Activated gamma-delta T cell treated with Interleukin-2 at 50 U/mL for 16 hours (primary cell): ENCODE measurements at places on chromosomes 5 and 9.

DNA sequence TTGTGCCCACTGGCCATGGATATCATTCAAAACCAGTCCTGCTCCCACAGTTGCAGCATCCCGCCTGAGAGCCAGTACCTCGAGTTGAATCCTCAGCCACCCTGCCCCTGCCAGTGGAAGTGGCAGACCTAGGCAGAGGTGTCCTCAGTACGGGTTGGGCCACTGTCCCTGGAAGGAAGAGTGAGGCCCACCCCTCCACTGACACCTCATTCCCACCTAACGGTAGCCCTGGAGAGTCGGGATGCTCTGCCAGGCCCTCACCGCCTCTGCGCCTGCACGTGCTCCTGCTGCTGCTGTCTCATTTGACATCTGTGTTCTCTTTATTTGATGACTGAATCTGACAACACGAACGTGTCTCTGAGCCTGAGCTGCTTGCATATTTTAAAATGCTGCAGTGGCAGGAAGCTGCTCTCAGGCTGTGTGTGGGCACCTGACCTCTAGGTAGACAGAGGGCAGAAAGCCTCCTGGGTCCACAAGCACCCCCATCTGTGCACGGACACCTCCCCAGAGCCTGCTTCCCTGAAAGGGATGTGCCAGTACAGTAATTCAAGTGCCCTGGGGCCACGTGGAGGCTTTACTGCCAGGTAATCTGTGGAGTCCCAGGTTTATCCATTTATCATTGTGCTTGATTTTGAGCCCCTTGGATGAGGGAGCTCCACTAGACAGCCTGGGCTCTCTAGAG lies 194.7 kb downstream of the CACNA1B start:
- DNase-seq, result no peak

DNA sequence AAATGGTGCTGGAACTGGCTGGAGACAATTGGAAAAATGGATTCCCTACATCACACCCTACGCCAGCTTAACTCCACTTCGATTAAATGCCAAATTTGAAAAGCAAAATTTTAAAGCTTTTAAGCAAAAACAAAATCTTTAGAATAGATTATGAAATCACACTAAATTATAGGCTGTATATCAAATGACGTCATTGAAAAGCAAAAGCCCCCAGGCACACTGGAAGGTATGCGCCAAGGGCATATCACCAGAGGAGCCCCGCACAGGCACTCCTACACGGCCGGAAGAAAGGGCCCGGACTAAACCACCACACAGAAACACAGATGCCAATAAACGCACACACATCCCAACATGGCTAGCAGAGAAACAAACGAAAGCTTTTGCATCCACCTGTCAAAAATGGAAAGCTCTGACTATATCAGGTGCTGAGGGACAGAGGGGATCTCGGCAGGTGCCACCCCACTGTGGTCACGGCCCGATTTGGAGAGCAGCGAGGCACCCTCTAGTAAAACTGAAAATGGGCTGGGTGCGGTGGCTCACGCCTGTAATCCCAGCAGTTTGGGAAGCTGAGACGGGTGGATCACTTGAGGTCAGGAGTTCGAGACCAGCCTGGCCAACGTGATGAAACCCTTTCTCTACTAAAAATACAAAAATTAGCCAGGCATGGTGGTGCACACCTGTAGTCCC lies 17.0 kb upstream of the MXD3 start:
- DNase-seq, result no peak

- DNase-seq, result no peak
These were observed 231.3 kb downstream of the ATPSCKMT start for GRCh38 chr5:10018201-10019069.

- no peak for DNase-seq
These were observed 23.1 kb upstream of the ERCC6L2 start for GRCh38 chr9:95852059-95853032.

DNA sequence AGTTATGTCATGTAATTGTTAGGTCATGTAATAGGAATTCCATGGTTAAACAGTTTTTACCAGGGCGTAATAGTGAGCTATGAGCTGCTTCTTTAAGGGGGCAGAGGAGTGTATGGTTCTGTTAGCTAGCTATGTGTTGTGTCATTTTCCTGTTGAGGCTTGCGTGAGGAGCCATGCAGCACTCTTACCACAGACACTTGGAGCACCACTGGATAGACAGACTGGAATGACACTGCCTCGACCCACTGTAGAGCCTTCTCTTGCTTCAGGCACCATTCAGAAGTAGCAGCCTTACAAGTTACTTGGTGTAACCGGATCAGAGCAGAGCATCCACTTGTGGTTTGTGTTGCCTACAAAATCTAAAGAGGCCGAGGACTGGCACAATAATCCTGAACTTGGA lies 28.3 kb upstream of the STOM start:
- no peak for DNase-seq

DNA sequence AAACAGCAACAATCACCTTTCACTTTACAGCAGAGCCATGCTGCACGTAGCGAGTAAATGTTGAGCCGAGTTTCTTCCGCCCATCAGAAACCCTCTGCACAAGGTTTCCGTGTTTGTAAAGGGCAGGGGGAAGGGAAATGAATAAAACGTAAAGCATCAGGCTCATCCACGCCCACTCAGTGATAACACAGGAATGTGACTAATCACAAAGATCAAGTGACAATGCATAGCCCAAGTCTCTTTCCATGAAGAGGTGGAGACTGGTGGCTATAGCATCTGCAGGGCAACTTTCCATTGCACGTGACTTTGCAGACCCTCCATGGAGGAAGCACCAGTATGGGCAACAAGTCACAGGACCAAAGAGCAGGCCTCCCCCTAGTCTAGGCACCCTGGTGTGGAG lies 56.6 kb downstream of the CAMSAP1 start:
- DNase-seq, result no peak

DNA sequence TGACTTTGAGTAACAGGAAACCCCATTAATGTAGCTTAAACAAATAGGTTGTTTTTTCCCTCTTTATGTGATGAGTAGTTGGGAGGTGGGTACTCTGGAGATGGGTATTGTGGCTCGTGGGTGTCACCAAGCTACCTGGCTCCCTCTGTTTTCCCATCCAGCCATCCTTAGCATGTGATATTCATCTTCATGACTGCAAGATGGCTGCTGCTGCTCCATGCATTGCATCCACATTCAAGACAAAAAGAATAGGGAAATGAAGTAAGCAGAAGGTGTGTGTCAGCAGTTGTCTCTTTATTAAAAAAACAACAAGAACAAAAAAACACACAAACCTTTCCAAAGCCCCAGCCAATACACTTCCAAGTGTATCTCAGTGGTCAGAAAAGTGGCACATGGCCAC lies 6.5 kb upstream of the ARHGAP26 start:
- no peak for DNase-seq

GRCh38 chr5:146815411-146815810 lies 63.1 kb downstream of the PPP2R2B start:
- no peak for DNase-seq

DNA sequence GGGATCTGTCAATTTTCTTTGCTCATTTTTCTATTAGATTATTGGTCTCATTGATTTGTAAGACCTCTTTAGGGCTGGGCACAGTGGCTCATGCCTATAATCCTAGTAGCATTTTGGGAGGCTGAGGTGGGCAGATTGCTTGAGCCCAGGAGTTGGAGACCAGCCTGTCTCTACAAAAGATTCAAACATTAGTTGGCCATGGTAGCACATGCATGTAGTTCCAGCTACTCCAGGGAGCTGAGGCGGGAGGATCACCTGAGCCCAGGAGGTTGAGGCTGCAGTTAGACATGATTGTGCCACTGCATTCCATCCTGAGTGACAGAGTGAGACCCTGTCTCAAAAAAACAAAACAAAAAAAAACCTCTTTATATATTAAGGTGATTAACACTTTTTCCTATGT lies 6.4 kb upstream of the SHROOM1 start:
- DNase-seq, result no peak

- DNase-seq, result no peak
These were observed 25.8 kb upstream of the HMCN2 start for GRCh38 chr9:130239741-130240241.

GRCh38 chr9:91241909-91242308 lies 119.8 kb downstream of the AUH start:
- no peak for DNase-seq
